Fibroblast of lung (primary cell): ENCODE measurements at places on chromosomes 6 and 20.

- DNase-seq = no peak
Observed at GRCh38 chr6:105569706-105570105, 166.8 kb upstream of the PREP start.

- peak; percentile 36 for DNase-seq
Observed at GRCh38 chr6:167906899-167907298, 80.2 kb downstream of the AFDN start.

GRCh38 chr20:37690626-37691369 is 3.0 kb upstream of the CTNNBL1 start:
- DNase-seq = no peak

GRCh38 chr6:158006331-158006730 is 24.7 kb downstream of the SYNJ2 start:
- no peak for DNase-seq

DNA sequence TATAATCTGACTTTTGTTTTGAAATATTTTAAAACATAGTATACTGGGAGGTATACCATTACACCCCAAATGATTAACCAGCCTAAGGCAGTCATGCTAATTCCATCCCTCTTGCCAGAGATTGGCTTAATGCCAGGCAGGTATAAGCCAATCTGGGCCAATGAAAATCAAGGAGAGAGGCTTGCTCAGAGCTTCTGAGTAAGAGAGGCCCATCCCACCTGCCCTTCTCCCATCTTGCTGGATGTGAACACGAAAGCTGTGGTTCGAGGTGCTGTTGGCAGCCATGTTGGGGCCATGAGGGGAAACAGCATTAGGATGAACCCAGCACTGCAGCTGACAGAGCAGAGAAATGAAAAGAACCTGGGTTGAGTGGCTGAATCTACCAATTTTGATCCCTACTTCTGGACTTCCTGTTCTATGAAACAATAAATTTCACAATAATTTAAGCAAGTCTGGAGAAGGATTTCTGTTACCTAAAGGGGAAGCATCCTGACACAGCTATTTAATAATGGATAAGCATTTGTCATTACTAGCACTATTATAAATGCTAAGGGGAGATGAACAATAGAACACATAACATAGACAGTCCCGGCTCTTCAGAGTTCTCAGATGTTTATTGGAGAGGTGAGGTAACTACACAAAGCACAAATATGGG is 152.3 kb downstream of the CDC5L start:
- no peak for DNase-seq

- DNase-seq = peak; percentile 40
Observed at GRCh38 chr6:150719099-150719766, 119.5 kb downstream of the PLEKHG1 start.

GRCh38 chr6:127216810-127217789 is 49.6 kb upstream of the RNF146 start:
- DNase-seq = no peak

- no peak for DNase-seq
Observed at GRCh38 chr6:50510361-50510760, 203.0 kb upstream of the TFAP2D start.

- no peak for DNase-seq
Observed at GRCh38 chr6:49463612-49463967, 420 bp downstream of the CENPQ start.

GRCh38 chr20:57174737-57175136 is 91.7 kb downstream of the BMP7 start:
- DNase-seq = no peak

DNA sequence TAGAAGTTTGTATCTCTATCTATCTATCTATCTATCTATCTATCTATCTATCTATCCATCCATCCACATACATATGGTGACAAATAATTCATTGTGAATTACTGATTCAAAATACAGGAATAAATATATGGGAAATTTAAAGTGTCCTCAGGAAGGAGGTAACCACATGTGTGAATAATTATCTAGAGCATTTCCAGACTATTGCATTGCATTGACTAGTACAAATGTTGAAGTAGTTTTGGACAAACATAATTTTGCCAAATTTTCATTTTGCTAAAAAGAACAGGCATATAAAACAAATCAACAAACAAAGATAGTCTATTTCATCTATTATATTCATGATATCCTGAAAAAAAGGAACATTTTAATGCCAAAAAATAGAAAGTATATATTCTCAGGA is 192.7 kb downstream of the UTRN start:
- no peak for DNase-seq

- DNase-seq = no peak
Observed at GRCh38 chr6:12798326-12798725, 81.8 kb downstream of the PHACTR1 start.

DNA sequence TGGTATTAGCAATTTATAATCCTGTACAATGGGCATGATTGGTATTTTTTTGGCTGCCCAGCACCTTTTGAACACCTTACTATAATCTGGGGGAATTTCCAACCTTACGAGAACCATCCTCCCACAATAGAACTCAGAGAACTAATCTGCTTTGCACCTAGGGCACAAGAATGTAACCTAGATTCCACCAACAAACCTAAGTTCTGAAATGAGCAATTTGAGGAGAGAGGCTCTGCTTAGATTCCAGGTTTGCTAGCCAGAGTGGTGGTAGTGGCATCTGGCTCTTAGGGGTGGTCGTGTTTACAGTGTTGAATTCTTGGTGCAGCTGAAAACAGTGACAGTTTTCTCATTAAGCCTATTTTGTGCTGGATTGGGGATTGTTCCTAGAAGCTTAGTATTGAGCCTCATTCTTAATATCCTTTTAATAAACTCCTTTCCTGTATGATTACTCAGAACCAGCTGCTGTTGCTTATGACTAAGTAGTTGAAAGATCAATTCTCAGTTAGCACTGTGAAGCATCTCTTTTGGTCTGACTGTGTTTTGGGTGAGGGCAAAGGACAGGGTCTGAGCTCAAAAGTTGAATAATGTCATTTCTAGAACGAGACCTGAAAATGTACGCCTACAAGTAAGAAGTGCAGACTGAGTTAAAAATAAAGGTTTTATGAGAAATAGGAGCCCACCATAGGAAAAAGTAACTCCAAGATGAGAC is 385.6 kb downstream of the CDKAL1 start:
- DNase-seq = peak; percentile 18

DNA sequence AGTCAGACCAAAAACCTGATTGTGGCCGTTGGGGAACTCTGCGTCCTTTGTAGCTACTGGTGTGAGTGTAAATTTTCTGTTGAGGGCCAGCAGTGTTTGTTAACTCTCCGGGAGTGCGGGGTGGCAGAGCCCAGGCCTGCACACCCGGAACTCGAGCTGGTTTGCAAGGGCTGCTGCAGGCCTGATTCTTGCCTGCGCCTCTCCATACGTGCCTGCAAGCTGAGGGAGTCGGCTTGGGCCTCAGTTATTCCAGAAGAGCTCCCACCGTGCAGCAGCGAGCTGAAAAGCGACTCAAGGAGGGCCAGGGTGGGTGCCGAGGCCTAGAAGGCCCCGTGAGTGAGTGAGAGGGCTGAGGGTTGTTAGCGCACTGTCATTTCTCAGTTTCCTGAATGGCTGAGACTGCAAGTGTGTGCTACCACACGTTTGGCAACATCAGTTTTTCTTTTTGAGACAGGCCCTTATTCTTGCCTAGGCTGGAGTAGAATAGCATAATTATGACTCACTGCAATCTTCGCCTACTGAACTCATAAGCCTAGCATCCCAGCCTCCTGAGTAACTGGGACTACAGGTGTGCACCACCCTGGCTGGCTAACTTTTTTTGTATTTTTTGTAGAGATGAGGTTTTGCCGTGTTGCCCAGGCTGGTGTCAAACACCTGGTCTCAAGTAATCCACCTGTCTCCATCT is 33.9 kb upstream of the KIF13A start:
- DNase-seq = no peak

DNA sequence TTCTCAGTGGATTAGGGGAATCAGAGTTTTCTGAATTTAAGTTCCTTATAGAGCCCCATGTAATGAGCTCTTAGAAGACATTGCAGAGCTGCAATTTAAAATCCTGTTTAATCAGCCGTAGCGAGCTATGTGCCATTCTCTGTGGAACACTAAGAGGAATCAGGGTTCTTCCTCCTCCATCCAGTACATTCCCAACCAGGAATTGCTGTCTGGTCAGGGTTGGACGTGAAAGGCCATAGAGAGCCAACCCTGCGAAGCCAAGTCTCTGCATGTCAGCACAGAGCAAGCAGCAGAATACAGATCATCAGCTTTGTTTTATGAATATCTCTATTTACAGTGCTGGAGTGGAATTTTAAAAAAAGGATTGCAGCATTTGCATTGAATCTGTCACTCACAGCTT is 366.0 kb downstream of the LAMA2 start:
- no peak for DNase-seq

- no peak for DNase-seq
Observed at GRCh38 chr6:70353448-70353847, 50.6 kb upstream of the COL9A1 start.

DNA sequence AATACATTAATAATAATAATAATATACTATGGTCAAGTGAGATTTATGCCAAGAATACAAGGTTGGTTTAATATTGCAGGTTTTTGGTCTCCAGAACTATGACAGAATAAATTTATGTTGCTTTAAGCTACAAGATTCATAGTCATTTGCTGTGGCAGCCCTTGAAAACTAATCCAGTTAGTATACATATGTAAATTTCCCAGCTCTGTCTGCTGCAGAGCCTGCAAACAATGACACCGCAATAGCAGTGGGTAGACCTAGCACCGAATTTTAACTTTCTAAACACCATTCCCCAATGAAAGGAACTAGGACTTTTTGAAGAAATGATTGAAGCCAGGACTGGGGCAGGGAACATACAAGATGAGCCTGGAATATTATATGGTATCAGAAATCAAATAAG is 647.7 kb upstream of the NRSN1 start:
- no peak for DNase-seq

- DNase-seq = no peak
Observed at GRCh38 chr6:147281895-147282565, 77.8 kb downstream of the STXBP5 start.

DNA sequence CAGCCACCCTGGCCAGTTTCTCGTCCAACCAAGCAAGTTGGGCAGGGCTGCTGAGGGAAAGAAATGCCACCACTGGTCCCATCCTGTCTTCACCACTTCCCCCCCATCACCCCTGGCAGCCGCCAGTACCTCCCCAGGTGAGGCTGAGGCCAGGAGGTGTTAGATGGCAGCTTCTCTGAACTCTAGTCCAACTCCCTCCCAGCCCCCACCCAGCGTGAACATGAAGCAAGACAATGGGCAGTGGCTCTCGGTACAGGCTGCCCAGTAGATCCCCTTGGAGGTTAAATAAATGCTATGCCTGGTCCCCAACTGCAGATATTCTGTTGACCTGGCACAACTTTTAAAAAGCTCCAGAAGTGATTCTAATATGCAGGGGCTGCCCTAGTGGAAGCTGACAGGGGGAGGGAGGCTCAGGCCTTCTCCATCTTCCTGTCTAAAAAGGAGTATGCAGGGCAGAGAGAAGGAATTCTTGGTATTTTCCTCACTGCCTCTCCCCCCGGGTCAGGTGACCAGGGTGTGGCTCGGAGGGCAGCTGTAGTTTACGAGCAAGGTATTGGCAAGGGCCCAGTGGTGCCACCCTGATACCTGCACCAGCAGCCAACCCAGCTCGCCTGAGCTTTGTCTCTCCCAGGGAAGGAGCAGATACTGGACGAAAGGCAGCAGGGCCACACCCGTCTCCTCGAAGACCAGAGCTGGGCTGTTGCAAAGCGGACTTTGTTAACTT is 25.7 kb downstream of the KCNK5 start:
- DNase-seq = no peak

GRCh38 chr20:63434599-63435378 is 37.7 kb downstream of the KCNQ2 start:
- DNase-seq = peak; percentile 30

GRCh38 chr20:54626126-54626525 is 150.7 kb downstream of the DOK5 start:
- no peak for DNase-seq

DNA sequence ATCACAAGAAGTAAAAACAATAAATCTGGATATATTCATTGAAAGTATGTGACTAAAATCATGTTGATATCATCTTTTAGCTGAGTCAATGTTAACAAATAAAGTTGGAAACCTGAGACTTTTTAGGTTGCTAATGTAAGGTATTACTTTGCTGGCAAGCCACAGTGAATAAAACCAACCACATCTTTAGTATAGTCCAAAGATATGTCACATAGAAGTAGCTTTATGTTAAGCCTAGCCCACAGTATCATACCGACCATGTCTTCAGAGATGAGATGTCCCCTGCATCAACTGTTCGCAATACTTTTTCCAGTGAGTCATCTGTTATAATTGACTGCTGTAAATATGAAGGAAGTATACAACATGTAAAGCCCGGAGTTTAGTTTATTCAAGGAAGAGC is 107.6 kb upstream of the MCHR2 start:
- DNase-seq = no peak

DNA sequence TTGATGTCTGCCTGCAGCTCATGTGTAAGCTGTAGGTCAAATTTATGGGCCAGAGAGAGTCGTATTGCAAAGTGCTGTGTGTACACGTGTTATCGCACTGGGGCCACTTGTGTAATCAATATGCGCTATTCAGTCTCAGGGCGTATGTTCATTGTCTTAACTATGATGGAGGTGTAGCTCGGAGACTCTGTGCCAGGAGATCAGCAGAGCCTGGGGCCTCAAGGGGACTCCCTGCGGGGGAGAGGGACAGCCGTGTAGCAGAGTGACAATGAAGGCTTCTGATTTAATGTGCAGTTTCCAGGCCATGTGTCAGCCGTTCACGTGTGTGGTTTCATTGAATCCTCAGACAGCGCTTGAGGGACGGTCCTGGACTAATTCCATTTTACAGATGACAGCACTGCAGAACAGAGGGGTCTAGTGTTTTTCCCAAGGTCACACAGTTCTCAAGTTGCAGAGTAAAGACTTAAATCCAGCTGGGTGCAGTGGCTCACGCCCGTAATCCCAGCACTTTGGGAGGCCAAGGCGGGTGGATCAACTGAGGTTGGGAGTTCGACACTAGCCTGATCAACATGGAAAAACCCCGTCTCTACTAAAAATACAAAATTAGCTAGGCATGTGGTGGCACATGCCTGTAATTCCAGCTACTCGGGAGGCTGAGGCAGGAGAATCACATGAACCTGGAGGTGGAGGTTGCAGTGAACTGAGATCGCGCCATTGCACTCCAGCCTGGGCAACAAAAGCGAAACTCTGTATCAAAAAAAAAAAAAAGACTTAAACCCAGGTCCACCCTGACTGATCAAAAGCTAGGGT is 242.5 kb downstream of the PREX1 start:
- no peak for DNase-seq

GRCh38 chr6:42745083-42745639 is 742 bp downstream of the TBCC start:
- peak; percentile 43 for DNase-seq

- no peak for DNase-seq
Observed at GRCh38 chr6:34027445-34027936, 118.4 kb downstream of the GRM4 start.

GRCh38 chr6:91127752-91128151 is 540.9 kb upstream of the MAP3K7 start:
- no peak for DNase-seq
